Memory B cell (primary cell): ENCODE measurements at places on chromosomes 2 and 18.

GRCh38 chr2:161964160-161964559, 109.9 kb downstream of the DPP4 start:
- H3K36me3 ChIP-seq = no peaks in the 10 kb centered on the region
- no peaks in the 10 kb centered on the region for H3K27me3 ChIP-seq
- no peak for DNase-seq
- H3K27ac ChIP-seq = no peak overlapping the region
- no peak overlapping the region for H3K4me3 ChIP-seq

GRCh38 chr18:76873713-76874112, 51.4 kb downstream of the ZNF236 start:
- H3K4me3 ChIP-seq = no peak overlapping the region
- H3K27ac ChIP-seq = peak overlapping the region; percentile 5
- peaks cover 4% of the 10 kb centered on the region for H3K4me1 ChIP-seq
- peaks cover 32% of the 10 kb centered on the region for H3K36me3 ChIP-seq
- no peak for DNase-seq

DNA sequence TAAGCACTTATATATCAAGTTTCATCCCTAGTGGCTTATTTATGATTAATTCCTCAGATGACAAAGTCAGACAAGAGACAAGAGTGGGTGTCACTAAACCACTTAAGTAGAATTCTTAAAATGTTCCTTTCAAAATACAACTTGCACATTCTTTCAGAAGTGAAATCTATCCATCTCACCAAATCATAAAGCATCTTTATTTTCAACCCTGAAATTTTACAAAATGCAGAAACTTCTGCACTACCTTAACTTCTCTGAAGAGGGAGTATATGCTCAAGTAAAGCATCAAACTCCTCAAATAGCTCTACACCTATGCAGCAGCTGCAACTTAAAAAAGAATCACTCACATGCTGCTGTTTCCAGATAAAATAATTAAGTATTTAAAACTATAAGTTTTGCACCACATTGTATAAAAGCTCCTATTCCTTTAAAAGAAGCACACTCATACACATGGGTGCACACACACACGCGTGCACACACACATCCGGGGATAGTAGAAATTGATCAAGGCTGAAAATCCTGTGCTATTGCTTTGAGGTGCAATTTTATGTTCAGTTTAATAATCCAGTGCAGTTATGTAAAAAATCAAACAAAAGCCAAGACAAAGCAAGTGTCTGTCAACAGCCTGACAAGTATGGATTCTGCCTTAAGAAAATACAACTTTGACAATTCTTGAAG, 244.5 kb downstream of the TCF4 start:
- DNase-seq = no peak
- H3K27ac ChIP-seq = no peak overlapping the region
- H3K27me3 ChIP-seq = no peaks in the 10 kb centered on the region
- H3K36me3 ChIP-seq = no peaks in the 10 kb centered on the region
- no peak overlapping the region for H3K4me3 ChIP-seq

DNA sequence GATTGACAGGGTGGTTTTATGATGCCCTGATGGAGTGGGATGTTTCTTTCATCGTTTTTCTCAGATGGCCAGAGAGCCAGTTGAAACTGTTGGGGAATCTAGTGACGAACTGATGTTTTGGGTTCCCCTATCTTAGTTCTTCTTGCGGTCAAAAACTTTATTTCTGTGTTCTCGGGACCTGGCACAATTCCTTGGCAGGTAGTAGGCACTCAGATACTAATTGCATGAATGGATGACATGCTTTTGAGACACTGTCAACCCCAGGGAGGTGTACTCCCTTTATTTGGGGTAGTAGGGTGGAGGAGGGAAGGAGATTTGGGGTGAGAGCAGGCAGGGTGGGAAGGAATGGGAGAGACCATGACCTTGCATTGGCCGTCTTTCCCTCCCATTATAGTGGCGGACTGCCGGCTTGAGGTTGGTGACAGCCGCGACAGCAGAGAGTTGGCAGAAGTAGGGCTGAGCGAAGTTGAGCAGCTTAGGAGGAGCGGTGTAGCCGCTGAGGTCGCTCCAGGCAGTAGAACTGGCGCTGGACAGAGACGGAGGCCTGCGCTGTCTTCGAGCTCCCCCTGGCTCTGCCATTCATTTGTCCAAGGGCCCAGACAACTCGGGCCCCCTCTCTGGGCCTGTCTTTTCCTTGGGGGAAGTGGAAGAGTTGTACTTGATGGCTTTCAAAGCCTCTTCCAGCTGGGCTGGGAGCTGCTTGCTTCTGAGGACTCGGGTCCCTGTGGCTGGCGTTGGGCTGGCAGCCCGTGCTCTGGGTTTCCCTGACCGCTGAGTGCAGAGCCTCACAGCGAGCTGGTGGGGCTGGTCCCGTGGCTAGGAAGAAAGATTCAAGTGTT, 2.6 kb downstream of the TET3 start:
- peaks cover 54% of the 10 kb centered on the region for H3K4me1 ChIP-seq
- peak overlapping the region; percentile 91 for H3K27ac ChIP-seq
- H3K27me3 ChIP-seq = no peaks in the 10 kb centered on the region
- peak overlapping the region; percentile 86 for H3K4me3 ChIP-seq
- DNase-seq = no peak
- peaks cover 21% of the 10 kb centered on the region for H3K36me3 ChIP-seq

- H3K36me3 ChIP-seq = no peaks in the 10 kb centered on the region
- no peak overlapping the region for H3K27ac ChIP-seq
- DNase-seq = no peak
- no peaks in the 10 kb centered on the region for H3K27me3 ChIP-seq
- no peak overlapping the region for H3K4me3 ChIP-seq
- H3K4me1 ChIP-seq = no peaks in the 10 kb centered on the region
These were observed 519.8 kb upstream of the ZNF804A start for GRCh38 chr2:184078496-184078895.

DNA sequence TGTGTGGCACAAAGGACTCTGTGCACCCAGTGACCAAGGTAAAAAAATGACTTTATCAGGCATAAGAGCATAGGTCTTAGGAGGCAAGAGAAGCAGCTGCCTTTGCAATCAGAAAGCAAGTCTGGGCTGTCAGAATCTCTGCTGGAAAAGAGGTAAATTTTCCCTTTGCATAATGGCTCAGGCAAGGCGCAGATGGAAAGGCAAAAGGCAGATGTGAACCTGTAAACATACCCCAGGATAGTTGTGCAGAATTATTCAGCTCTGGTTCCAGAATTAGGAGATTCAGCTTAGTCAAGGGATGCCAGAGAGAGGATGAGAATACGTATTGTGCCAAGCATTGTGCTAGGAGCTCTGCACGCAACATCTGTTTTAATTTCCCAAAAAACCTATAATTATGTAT, 258.7 kb downstream of the CLIP4 start:
- no peak overlapping the region for H3K4me3 ChIP-seq
- no peak for DNase-seq
- H3K27me3 ChIP-seq = peaks cover 9% of the 10 kb centered on the region

DNA sequence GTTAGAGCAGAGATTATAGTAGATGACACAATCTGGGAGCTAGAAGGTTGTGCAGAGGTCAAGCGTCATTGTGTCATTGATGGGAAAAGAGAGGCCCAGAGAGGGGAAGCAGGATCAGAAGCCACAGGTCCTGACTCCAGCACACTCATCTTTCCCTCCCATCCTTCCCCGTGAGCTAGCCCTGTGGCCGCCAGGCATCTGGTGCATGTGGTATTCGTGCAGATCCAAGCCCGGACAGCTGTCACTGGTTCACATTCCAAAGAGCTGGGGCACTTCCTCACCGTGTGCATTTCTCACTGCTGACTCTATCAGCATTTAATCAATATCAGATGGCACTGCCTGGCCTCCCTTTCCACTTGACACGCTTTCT, 94.1 kb upstream of the THOC1 start:
- no peaks in the 10 kb centered on the region for H3K36me3 ChIP-seq
- H3K27me3 ChIP-seq = peaks cover 6% of the 10 kb centered on the region
- H3K4me1 ChIP-seq = peaks cover 2% of the 10 kb centered on the region
- no peak for DNase-seq
- no peak overlapping the region for H3K27ac ChIP-seq

DNA sequence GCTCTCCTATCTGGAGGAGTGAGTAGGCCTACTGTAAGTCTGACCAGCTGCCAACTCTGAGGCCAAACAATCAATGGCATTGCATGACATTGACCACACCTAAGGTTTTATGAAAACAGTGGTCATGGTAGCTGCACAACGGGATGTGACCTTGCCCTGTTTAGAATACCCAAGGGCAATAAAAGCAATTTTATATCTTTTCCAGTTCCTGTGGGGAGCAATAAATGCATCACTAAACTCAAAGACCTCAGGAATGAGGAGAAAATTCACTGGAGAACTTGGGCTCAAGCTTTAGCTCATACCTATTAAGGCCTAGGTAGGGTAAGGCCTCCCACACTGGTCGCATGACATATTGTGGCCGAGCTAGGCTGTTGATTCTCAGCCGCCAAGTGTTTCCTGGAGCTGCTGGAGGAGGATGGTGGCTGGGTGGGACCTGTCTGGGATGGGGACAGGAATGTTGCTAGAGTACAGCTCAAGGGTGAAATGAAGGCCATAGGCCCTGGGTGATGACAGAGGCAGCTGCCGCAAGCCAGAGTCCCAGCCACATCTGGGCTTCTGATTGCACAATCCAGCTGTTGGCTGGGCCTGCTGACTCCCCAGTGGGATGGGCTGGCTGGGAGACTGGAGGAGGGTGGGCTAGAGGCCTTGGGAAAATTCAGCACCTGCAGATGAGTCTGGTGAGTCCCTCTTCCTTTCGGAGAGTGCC, 313.7 kb downstream of the CYP26B1 start:
- no peak overlapping the region for H3K4me3 ChIP-seq
- peaks cover 5% of the 10 kb centered on the region for H3K27me3 ChIP-seq
- DNase-seq = no peak
- no peaks in the 10 kb centered on the region for H3K36me3 ChIP-seq

GRCh38 chr2:163878718-163879117, 142.9 kb upstream of the FIGN start:
- no peaks in the 10 kb centered on the region for H3K27me3 ChIP-seq
- DNase-seq = no peak
- no peak overlapping the region for H3K27ac ChIP-seq
- H3K36me3 ChIP-seq = no peaks in the 10 kb centered on the region
- H3K4me3 ChIP-seq = no peak overlapping the region

DNA sequence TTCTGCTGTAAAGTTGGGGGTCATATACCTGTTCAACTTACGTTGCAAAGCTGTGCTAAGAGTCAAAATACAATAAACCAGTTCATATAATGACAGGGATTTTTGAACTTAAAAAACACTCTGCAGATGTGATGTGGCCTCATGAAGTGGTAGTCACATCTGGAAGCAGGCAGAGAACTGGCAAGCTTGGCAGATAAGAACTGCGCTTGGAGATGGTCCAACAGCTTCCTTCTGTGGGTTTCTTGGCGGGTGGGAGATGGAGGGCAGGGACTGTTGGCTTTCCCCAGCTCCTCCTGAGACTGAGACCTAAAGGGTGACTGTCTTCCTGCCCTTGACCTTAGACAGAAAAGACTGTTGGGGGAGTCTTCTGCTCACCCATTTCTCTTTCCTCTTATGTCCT, 140.4 kb downstream of the CTIF start:
- no peak overlapping the region for H3K4me3 ChIP-seq
- H3K36me3 ChIP-seq = no peaks in the 10 kb centered on the region
- no peaks in the 10 kb centered on the region for H3K4me1 ChIP-seq
- no peak overlapping the region for H3K27ac ChIP-seq
- no peak for DNase-seq

- no peaks in the 10 kb centered on the region for H3K27me3 ChIP-seq
- no peaks in the 10 kb centered on the region for H3K4me1 ChIP-seq
- H3K4me3 ChIP-seq = no peak overlapping the region
- H3K27ac ChIP-seq = no peak overlapping the region
These were observed 1028.4 kb upstream of the PIK3C3 start for GRCh38 chr18:40926679-40927078.

GRCh38 chr18:48813321-48813720, 137.4 kb downstream of the SMAD7 start:
- peaks cover 26% of the 10 kb centered on the region for H3K4me1 ChIP-seq
- H3K27ac ChIP-seq = peak overlapping the region; percentile 66
- DNase-seq = no peak
- H3K36me3 ChIP-seq = no peaks in the 10 kb centered on the region

- H3K27me3 ChIP-seq = peaks cover 7% of the 10 kb centered on the region
- no peak for DNase-seq
- no peaks in the 10 kb centered on the region for H3K36me3 ChIP-seq
- no peaks in the 10 kb centered on the region for H3K4me1 ChIP-seq
- no peak overlapping the region for H3K4me3 ChIP-seq
- H3K27ac ChIP-seq = no peak overlapping the region
These were observed 116.6 kb upstream of the FAM136A start for GRCh38 chr2:70418514-70418913.

DNA sequence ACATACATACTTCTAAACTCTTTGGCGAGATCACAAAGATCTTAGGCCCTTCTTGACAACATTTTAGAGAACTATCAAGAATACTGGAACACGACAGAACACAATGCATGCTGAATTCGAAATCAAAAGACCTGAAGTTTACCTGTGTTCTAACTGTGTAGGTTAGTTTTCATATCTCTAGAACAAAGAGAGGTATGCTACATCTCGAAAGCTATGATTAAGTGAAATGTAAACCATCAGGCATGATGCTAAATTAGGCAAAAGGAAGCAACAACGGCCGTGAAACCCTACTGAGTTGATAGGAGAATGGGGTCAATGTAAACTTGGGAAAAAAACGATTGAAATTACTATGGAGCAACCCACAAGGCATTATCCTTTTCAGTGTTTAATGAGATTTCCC, 43.7 kb downstream of the IKZF2 start:
- no peak for DNase-seq
- no peak overlapping the region for H3K4me3 ChIP-seq
- H3K36me3 ChIP-seq = no peaks in the 10 kb centered on the region
- H3K27me3 ChIP-seq = no peaks in the 10 kb centered on the region
- no peaks in the 10 kb centered on the region for H3K4me1 ChIP-seq
- H3K27ac ChIP-seq = no peak overlapping the region

DNA sequence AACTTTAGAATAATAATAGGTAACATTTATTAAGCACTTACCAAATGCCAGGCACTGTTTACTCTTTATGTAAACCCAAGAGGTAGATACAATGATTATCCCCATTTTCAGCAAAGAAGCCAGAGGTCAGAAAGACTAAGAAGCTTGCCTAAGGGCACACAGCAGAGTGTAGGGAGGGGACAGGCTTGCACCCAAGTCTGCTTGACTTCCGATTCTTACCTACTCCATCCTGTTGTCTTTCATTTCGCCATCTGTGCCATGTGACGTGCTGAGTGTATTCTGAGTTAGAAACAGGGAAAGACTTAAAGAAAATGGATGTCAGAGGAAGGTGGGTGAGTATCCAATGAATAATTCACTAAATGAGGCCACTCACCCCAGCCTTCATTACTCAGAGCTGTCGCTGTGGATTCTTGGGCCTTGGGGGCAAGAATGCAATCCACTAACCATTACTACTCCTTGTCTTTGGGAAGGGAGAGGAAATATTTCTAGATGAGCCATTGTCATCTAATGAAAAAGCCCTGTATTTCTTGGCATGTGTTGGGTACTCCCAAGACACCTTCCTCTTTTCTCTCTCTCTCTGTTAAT, 76.4 kb upstream of the BCL11A start:
- no peak overlapping the region for H3K27ac ChIP-seq
- DNase-seq = no peak
- no peak overlapping the region for H3K4me3 ChIP-seq
- H3K36me3 ChIP-seq = no peaks in the 10 kb centered on the region

- H3K36me3 ChIP-seq = peaks cover 7% of the 10 kb centered on the region
- H3K4me3 ChIP-seq = no peak overlapping the region
- no peaks in the 10 kb centered on the region for H3K27me3 ChIP-seq
These were observed 119.5 kb upstream of the TLK1 start for GRCh38 chr2:171279983-171280790.
